Stimulated activated CD4-positive, alpha-beta T cell treated with anti-CD3 and anti-CD28 coated beads, Interleukin-12 subunit alpha, Interleukin-12 subunit beta, amount 100 ng/mL, for 4 hours (primary cell): ENCODE measurements at places on chromosomes 6 and 20.

DNA sequence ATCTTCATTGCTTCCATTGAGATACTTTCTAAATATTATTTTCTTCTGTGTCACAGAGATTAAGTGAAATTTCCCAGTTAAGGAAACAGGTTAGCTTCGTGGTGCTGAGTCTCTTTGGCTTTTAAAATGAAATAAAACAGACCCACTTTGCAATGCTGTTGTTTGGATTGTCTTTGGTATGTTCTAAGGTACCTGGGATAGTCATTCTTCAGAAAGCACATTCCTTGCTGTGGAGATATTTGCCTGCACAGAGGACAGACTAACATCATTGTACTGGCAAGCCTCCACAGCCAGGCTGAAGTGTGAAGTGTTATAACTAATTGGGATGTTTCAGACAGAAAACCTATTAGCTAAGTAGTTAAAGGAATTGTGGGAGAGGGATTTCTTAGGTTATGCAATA lies 148.8 kb upstream of the EPHA7 start:
- DNase-seq: no peak

GRCh38 chr6:113365191-113365590 lies 492.0 kb upstream of the MARCKS start:
- no peak for DNase-seq

GRCh38 chr6:127811900-127812570 lies 88.8 kb downstream of the THEMIS start:
- DNase-seq: no peak

DNA sequence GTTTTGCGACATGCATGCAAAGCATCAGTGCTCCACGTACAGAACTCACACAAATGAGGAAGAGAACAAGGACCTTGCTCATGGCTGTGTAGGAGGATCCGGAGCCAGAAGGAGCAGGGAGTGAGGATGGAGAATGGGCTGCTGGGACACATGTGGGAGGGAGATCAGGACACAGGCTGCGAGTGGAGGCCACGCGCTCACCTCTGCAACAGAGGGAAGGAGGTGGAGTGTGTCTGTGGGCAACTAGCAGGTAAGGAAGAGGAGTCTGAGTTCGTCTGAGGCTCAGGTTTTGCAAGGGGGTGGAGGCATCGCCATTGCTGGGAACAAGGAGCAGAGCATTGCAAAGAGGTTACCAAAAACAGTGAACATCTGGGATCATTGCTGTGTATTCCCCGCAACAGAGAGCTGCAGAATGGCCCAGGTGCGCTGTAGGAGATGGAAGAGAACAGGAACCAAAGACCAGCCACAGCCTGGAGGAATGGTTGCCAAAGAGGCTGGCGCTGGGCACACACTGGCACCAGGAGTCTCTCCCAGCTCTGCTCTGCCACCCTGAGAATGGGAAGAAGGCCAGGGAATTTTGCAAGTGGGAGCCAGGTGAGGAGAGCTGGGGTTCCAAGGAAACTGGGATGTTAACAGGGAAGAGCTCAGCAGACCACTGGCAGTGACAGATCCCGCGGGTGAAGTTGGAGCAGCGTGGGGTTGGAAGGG lies 90.0 kb upstream of the RPS6KA2 start:
- no peak for DNase-seq

GRCh38 chr20:54220722-54221121 lies 12.8 kb downstream of the PFDN4 start:
- no peak for DNase-seq

DNA sequence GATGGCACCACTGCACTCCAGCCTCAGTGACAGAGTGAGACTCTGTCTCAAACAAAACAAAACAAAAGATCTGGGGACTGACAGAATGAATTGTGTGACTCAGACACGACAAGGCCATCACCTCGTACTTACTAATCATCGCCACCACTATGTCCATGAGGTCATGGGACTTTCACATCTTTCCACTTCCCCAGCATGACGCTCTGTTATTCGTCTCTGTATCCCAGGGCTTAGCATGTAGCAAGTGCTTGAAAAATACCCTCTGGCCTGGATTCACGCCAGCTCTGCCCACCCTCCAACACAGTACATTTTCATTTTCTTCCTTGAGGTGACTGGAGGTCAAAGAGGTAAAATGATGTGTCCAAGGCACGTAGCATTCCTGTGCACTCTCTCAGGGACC lies 27.8 kb downstream of the FGD2 start:
- DNase-seq: peak; percentile 30

DNA sequence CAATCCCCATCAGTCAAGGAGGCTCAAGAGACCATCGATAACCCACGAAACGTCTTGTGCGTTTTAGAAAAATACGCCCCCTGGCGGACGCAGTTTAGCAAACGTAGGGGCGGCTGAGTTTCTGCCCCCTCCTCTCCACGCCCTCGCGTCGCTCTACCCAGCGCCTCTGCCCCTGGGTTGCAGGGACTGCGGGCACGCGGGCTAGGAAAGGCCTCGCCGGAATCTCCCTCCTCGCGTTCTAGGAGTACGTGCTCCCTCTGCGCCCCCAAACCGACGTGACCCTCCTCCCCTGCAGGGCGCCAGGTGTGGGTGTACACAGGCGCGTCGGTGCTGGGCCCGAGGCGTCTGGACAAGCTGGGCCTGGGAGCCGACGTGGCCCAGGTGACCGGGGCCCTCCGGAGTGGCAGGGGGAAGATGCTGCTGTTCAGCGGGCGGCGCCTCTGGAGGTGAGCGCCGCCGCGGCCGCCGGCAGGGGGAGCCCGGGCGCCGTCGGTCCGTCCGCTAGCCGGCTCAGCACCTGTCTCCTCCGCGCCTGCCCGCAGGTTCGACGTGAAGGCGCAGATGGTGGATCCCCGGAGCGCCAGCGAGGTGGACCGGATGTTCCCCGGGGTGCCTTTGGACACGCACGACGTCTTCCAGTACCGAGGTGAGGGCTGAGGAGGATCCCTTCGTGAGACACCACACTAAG lies 5.3 kb downstream of the MMP9 start:
- DNase-seq: peak; percentile 67

- DNase-seq: no peak
These were observed 207.6 kb downstream of the OGFRL1 start for GRCh38 chr6:71496018-71496721.

GRCh38 chr6:42165016-42165415 lies 8.1 kb upstream of the GUCA1A start:
- DNase-seq: no peak

GRCh38 chr6:147149092-147149491 lies 55.1 kb upstream of the STXBP5 start:
- no peak for DNase-seq

DNA sequence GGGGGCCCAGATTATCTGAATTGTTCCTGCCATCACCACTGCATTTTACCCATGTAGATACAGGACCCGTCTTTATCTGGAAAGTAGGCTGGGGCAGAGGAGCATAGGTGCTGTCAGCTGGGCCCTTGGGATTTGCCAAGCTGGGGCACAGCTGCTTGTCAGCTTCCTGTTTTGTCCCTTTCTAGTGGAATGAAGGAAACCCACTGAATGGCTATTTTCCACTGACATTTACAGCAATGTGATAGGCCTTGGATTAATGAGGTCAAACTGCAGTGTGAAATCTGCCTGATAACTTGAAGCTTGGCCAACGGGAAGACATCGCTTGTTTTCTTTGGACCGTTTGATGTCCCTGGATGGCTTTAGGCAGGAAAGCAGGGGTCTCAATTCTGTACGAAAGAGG lies 6.7 kb downstream of the PPP1R16B start:
- no peak for DNase-seq

DNA sequence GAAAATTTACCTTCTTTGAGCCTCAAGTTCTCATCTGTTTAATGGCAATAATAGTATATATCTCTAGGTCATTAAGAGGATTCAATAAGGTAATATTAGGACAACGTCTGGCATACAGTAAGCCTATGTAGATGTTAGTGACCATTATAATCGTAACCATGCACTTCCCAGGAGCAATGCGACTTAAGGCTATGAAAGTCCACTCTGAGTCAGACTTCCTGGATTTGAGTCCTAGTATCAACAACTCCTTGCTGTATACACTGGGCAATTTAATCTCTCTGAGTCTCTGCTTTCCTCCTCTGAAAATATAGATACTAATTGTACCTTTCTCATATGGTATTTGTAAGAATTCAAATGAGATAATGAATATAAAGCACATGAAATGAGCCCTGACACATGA lies 168.1 kb upstream of the HDDC2 start:
- DNase-seq: no peak

GRCh38 chr20:2179949-2180348 lies 78.3 kb downstream of the STK35 start:
- DNase-seq: no peak

DNA sequence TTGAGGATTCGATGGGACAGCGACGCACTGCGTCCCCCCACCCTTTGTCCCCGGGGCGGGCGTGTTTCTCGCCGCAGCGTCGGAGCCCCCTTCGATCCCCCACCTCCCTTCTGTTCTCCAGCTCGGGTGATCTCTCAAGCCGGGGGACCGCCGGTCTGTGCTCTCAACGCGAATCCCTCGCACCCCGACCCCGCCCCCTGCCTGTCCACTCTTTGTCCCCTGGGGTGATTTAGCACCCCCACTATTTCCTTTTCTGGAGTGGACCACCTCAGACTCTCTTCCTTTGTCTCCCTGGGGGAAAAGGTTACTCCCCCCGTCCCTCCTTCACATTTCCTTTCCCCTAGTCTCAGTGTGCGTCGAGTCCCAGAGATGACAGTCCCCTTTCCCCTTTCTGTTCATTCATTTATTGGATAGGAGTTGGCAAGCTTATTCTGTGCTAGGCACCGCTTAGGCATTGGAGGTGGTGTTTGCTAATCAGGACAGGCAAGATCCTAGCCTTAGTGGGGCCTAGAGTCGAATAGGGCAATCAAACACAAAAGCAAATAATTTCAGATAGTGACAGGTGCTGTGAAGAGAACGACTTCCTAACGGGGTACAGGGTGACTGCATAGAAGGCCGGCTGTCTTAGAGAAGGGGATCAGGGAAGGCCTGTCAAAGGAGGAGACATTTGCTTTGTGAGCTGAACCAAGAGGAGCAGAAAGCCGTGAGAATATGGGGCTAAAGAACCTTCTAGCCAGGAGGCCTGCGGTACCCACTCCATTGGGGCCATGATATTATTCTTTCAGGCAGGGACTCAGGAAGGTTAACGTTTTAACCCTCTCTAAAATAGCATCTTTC lies 741 bp downstream of the PTPN1 start:
- peak; percentile 10 for DNase-seq

GRCh38 chr6:78511009-78511408 lies 356.3 kb upstream of the IRAK1BP1 start:
- no peak for DNase-seq

DNA sequence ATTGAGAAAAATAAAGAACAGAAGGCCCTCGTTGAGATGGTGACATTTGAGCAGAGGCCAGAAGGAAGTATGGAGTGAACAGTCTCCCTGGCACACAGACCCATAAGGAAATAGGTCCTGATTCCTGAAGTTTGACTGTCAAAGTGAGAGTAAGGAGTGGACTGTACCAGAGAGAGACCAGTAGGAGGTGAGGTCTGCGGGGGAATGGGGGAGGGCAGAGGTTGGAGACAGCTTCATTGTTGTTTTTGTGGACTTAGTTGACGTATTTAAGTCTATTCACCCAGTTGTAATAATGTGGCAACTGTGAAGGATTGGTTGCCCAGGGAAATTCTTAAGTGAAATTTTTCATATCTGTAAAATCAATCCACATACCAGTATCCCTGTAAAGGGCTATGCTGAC lies 110.7 kb downstream of the TFAP2B start:
- DNase-seq: no peak

DNA sequence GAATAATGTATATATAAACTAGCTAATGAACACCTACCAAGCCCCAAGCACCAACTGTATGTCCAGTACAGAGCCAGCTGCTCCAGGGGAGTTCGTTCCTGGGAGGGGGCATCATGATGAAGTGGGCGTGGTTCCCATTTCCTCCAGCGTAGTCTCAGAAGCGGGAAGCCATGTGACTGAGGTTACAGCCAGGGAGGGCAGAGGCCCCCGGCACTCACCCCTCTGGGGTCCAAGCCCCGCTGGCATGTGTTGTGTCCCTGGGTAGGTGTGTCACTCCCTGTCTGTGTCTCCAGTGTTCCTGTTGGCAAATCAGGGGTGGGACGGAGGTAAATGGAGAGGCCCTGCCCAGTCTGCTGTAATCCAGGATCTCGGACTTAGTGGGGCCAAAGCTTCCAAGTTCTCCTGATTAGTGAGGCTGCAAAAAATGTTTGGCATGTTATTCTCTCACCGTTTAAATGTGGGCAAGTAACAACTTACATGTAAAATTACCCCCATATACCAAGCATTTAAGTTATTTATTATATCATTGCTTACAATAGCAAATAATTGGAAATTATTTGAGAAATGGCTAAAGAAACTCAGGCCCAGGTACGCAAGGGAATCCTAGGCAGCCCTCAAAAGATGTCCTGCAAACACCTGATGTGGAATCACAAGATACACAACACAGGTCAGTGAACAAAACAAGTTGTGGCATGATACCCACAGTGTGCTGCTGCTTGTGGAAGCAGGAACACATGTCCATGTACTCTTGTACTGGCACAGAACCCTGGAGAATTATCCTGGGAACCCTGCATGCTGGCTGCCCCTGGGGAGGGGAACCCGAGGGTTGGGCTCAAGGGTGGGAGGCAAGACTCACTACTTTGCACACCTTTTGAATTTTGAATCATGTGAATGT lies 22.2 kb downstream of the FAM110A start:
- DNase-seq: no peak

GRCh38 chr6:37155394-37156312 lies 14.3 kb upstream of the PIM1 start:
- peak; percentile 41 for DNase-seq

DNA sequence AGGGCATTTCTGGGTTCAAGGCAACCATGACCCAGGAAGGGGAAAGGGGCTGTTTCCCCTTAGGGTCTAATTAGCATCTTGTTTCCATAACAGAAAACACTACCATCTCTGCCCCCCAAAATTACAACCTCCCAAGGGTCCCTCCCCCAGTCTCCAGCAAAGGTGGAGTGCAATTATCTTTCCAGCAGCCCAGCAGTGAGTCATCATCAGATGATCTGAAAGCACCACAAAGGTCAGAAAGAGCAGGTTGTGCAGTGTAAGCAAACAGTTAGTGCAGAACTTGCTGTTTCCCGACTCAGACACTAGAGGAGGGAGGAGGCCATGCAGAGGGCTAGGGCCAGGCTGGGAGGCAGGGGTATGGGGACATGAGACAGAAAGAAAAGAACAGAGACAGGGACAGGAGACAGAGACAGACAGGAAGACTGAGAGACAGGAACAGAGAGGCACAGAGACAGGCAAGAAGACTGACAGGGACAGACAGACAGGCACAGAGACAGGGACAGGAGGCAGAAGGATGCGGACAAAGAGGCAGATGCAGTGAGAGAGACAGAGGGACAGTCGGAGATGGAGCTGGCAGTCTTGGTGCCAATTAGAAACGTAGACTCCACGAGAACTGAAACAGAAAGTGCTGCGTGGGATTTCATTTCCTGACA lies 62.5 kb downstream of the PYGB start:
- DNase-seq: peak; percentile 20

- DNase-seq: no peak
These were observed 67.5 kb upstream of the QKI start for GRCh38 chr6:163347021-163347446.

- DNase-seq: no peak
These were observed 696.5 kb upstream of the CITED2 start for GRCh38 chr6:140070846-140071473.

GRCh38 chr6:32741031-32741960 lies at the start of gene HLA-DQA2:
Gene HLA-DQA2, plus strand, starts transcription at chr6:32741391. Its CDS starts 53 bp downstream, at chr6:32741444.
- no peak for DNase-seq

GRCh38 chr6:69096681-69097080 lies 461.6 kb downstream of the ADGRB3 start:
- DNase-seq: no peak
